Stimulated activated CD4-positive, alpha-beta T cell treated with anti-CD3 and anti-CD28 coated beads, TNF-alpha, amount 100 ng/mL, for 4 hours (primary cell): ENCODE measurements at places on chromosomes 16 and 17.

GRCh38 chr16:84841787-84842300 is 22.1 kb downstream of the CRISPLD2 start:
- no peak for DNase-seq

DNA sequence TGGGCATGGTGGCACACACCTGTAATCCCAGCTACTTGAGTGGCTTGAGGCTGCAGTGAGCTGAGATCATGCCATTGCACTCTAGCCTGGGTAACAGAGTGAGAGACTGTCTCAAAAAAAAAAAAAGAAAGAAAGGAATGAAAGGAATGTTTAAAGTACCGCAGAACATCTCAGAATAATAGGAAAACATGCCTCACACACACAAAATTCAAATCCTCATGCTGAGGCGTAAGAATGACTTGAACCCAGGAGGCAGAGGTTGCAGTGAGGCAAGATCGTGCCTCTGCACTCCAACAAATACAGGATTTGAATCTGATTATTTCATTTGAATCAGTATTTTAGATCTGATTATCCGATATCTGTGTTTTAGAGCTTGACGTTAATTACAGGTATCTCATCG is 21.3 kb upstream of the GAA start:
- no peak for DNase-seq

- no peak for DNase-seq
These were observed 34.2 kb downstream of the MPHOSPH6 start for GRCh38 chr16:82135844-82136243.

- no peak for DNase-seq
These were observed 25.1 kb downstream of the ZP2 start for GRCh38 chr16:21186326-21186691.

DNA sequence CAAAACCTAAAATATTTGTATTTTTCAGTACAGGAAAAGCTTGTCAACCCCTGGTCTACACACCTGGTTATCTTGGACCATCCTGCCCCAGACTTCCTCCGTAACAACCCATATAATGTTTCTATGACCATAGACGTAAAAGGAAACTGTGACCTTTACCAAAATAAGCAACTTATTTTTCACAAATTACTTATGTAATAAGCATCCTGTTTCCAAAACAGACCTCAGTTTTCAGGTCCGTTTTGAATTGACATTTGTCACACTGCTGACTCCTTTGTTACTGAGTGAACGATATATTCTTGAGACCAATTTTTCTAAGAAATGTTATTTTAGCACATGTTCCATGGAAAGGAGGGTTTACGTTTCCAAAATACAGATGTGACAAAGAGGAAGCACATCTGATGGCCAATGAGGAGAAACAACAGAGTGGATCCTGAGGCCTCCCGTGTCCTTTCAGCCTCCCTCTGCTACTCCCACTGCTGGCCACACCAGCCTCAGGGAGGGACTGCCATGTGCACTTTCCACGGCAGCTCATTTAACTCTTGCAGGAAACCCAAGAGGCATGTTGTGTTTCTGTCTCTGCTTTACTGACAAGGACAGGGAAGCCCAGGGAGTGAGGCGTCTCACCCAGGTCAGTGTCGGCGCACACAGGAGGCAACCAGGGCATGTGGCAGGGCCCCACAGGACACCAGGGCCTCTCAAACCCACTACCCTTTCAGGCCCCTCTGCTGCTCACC is 20.1 kb upstream of the ALDH3A1 start:
- DNase-seq, result no peak
